A549 (cell line): ENCODE measurements at places on chromosomes 6 and 20.

- DNase-seq, result no peak
Observed at GRCh38 chr6:64694356-64694755, 1012.7 kb downstream of the EYS start.

DNA sequence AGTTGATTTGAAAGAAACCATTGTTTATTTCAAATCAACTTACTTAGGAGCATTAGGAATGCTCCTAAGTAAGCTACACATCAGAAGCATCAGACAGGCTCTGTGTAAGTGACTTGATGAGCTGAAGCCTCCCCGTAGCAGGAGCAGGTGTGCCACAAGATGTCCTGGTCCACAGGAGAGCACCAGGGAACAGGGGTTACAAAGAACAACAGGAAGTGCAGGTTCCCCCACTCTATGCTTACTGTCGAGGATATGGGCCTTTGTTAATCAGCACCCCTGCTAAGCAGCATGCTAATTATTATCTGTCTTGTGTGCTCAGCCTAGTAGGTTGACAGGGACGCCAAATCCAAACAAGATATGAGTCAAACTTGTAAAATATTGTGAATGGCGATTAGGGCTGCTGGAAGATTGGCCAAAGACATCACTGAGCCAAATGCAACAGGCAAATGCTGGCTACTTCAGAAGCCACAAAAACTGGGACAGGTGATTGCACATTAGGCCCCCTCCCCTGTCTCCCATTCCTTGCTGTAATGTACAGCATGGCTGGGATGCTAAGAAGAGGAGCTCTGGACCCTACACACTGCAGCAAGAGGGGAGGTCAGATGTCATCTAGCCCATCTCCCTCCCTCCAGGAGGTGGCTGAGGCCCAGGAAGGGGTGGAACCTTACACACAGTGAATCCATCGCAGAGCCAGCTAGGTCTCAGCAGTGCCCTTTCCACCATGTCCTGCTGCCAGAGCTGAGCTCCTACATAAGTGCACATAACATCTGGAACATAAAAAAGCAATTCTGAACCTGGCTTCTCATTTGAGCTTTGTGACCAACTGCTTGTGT lies 939 bp downstream of the TGM3 start:
- no peak for DNase-seq

DNA sequence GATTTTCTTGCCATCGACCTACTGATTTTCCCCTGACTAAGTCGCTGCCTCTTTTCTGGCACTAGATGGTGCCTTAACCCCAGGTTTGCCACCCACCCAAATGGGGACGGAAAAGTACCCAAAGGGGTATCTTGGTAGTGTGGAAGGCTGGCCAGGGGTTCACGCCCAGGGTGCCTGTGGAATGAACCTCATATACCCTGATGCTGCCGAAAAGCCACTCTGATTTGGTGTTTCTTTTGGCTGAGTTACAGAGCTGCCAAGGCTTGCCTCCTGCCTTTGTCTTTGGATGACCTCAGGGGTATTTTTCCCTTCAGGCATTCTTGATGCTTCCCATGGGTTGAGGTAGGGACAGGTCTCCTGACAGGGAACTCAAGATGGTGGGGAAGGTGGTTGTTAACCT lies 78.1 kb downstream of the MAP3K7 start:
- DNase-seq, result no peak

- no peak for DNase-seq
Observed at GRCh38 chr6:111688331-111688730, 82.7 kb upstream of the TRAF3IP2 start.

DNA sequence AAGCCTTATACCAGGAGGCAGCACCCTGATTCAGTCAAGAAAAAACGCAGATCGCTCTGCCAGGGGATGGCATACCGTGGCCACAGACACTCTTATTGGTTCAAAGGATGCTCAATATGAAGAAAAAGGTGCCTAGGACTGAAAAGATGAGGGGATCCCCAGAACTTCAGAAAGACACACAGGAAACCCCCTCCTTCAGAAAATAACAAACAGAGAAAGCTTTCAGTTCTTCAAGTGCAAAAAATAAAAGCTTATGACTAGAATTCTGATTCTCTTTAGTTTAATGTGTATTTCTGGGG lies 17.7 kb upstream of the MYB start:
- DNase-seq, result no peak

GRCh38 chr6:156862711-156863110 lies 85.5 kb downstream of the ARID1B start:
- no peak for DNase-seq

GRCh38 chr6:43159599-43159998 lies 11.5 kb upstream of the SRF start:
- DNase-seq, result no peak

DNA sequence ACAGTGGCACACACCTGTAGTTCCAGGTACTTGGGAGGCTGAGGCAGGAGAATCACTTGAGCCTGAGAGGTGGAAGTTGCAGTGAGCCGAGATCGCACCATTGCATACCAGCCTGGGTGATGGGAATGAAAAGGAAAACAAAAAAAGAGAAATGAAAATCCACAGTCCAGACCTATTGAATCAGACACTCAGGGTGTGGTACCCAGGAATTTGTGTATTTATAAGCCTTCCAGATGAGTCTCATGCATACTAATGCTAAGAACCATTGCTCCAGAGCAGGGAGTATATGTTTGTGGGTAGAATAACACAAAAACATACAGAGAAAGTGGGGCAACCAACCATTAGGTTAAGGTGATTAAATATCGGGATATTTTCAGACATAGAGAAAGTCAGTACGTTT lies 36.1 kb upstream of the PLCB4 start:
- no peak for DNase-seq

- no peak for DNase-seq
Observed at GRCh38 chr6:54579011-54579410, 267.6 kb upstream of the FAM83B start.

DNA sequence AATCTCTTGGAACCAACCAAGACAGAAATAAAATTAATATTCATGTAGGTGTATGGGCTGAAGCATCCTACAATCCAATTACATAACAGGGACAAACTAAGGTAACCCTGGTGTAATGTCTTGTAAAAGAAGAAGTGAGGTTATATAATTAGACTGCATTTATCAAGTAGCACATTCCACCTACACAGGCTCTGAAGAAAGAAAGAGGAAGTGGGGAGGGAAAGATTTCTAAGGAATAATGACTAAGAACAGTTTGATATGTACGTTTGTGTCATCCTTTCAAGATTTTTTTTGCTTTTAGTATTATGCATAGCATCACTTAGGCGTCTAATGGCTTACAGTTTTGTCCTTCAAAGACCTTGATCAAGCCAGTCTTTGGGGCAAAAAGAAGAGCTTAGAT lies 139.7 kb downstream of the PLCB1 start:
- DNase-seq, result no peak

DNA sequence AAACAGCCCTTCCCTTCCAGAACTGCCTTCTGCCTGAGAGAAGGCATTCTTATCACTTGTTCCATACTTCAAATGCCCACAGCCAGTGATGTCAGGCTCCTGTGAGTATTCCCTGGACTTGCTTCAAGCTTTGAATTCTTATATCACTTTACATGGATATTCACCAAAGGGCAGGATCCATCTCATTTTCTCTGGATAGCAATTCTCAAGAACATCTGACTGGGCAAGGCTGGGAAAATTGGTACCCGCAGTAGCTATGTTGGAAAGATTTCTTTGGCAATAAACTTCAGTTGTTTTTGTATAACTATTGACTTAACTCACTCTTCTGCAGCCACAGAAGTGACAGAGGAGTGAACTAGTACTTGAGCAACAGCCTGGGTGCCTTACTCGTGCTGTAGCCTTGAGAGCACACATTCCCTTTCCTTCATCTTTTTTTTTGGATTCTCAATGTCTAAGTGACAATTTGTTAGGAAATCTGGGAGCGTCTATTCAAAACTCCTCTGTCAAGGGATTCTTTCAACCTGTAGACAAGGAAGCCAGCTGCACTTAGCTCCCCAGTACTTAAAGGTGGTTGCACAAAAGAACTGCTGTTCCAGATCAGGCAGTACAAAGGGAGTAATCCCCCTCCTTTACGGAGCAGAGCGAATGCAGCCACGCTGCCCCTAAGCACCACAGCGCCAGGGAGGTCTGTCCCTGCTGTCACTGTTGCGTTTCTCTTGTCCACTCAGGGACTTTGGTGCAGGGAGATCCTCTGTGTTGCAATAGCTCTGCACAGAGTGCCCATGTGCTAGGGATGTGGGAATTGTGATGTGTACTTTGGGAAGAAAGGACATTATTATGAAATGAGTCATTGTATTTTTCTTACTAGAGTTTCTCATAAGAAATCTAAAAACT lies 69.6 kb downstream of the JAG1 start:
- peak; percentile 85 for DNase-seq

GRCh38 chr6:134245041-134245440 lies 72.9 kb downstream of the SGK1 start:
- no peak for DNase-seq

GRCh38 chr6:51892750-51893149 lies 194.7 kb downstream of the PKHD1 start:
- no peak for DNase-seq

DNA sequence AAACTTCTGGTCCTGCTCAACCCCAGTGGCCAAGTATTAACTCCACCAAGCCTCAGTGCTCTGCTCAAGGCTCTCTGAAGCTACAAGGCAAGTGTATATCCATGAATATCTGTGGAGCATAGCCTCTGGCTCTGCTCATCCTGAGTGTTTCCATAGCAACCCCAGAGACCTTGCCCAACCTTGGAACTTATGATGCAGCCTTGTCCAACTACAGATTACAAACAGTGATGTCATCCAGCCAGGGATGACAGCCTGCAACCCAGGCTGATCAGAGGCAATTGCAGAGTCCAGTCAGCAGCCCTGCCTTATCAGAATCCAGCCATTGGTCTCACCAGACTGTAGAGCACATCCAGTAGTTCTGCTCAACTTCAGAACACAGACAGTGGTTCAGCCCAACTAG lies 65.5 kb upstream of the SPACA1 start:
- DNase-seq, result no peak

- DNase-seq, result no peak
Observed at GRCh38 chr6:17899491-17899890, 87.9 kb downstream of the KIF13A start.

GRCh38 chr6:72810571-72811280 lies 188.9 kb downstream of the KCNQ5 start:
- no peak for DNase-seq

DNA sequence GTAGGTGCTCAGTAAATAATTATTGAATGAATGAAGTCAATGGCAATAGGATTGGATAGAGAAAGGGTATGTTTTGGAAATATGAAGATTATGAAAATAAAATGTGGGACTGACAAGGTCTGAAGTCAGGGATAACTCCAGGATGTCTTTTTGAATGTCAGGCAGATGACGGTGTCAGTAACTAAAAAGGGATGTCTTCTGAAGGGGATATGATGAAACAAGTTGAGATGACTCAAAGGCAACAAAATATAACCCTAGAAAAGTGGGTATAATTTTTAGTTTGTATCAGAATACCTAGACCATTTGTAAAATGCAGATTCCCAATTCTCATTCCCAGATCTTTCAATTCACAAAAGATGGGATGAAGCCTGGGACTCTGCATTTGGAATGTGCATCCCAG lies 257.3 kb upstream of the SGK1 start:
- no peak for DNase-seq

- no peak for DNase-seq
Observed at GRCh38 chr6:72524011-72524645, 97.7 kb upstream of the KCNQ5 start.

DNA sequence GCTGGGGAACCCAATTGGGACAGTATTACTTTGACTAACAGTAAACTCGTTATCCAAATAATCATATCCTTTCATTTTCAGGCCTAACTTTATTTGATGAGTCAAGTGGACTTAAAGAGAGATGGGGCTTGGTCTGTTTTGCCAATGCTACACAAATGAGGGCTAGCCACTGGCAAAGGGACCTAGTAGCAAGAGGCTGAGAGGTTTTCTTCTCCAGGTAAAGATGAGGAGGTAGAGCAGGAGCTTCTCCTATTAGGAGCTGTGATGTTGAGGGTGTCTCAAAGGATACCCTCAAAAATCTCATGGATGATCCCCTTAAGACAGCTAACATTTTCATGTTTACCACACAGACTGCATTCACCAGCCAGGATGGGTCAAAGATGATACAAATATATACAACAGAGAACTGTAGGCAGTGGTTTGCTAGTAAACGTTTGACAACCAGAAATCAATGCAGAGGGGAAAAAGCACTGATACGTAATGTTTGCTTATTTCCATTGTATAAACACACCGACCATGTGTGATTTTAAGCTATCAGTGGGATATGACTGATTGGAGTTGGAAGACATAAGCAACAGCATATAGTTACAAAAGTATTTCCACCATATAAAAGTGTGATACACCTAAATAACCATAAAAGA lies 153.3 kb downstream of the IBTK start:
- no peak for DNase-seq

DNA sequence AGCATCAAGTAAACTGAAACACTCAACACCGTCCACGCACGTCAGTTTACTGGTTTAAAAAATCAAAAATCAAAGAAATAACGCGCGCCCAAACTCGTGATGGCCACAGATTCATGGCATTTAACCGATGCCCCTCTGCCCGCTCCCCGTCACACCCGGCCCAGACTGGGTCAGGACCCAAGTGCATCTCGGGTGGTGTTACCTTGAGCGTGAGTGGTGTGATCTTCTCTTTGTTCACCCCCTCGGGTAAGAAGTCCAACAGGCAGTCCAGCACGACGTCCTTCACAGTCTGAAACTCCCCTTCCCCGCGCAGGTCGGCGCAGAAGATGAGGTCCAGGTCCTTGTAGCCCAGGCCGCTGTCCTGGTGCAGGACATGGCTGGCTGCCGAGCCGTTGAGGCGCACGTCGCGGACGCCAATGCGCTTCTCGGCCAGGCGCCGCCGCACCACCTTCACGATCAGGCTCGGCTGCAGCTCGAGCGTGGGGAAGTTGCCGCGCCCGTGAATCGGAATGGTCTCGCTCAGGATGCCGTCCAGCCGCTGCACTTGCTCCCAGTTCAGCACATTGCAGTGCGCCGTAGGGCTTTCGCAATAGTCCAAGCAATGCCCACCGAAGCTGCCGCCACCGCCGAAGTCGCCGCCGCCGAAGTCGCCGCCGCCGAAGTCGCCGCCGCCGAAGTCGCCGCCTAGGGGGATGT lies 945 bp downstream of the TENT5A start:
- peak; percentile 2 for DNase-seq

- no peak for DNase-seq
Observed at GRCh38 chr6:131130554-131130940, 4.7 kb upstream of the AKAP7 start.

DNA sequence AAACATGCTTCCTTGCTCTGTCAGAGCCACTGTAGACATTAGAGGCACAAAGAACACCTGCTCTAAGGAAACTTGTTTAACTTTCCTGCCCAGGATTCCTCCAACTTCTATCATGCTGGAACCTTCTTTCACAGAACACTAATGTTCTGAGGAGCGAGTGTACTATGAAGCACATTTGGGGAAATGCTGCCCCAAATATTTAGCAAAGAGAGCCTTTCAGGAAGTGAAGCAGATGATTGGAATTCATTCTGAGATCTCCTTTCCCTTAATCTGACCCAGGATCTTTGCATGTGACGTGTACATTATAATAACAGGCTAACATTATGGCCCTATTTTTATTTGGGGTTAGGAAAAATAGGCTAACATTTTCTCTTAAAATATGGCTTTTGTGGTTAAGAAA lies 21.0 kb upstream of the FYN start:
- DNase-seq, result no peak
